NCI-H1436 (cell line): ENCODE measurements at places on chromosomes 16 and 17.

- no peak for DNase-seq
These were observed 16.5 kb downstream of the CD300LB start for GRCh38 chr17:74514632-74515334.

GRCh38 chr17:82241183-82241925, 12.5 kb downstream of the SLC16A3 start:
- no peak for DNase-seq

DNA sequence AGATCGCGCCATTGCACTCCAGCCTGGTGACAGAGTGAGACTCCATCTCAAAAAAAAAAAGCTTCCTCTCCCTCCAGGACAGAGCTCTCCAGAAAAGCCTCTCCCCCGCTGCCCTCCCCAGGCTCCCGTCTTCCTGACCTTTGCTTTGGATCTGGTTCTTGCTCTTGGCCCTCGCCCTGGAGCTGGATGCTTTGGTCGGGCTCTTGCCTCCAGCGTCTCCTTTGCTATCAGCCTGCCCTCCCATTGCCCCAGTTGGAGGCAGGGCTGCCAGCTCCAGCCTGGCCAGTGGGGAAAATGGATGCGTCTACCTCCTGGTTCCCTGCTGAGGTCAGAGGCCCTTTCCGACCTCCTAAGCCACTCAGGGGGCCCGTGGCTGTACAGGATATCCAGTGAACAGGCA, 35.9 kb downstream of the TRARG1 start:
- DNase-seq, result no peak

DNA sequence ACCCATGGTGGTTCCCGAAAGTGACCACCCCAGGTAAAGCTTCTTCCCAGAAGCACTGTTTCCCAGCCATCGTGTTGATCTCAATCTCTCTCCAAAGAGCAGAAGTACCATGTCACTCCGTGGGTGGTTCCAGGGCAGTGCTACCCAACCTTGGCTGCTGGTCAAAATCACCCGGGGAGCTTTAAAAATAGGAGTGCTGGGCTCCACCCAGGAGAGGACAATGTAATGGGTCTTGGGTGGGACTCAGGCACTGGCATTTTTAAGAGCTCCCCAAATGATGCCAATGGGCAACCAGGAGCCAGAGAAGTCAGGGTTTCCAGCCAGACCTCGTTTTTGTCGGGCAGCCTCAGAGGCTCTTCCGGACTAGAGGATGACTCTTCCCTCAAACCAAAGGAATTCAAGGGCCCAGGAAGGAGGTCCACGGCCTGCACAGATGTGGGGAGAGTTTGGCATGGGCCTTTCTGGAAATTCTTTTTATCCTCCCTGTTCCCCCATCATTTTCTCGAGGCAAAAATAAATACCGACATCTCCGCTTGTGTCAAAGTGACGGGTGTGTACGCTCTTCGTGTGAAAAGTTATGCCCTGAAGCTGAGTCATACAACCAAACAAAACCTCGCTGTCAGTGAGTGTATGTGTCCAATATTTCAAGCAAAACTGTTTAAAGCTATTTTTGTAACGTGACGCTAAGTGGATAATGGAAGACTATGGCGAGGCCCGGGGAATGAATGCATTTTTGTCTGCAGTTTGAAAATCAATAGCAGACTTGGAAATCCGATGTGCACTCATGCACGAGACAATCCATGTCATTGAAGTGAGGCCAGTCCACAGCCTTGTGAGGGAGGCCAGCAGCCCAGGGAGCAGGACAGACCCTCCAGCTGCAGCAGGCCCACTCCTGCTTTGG, 364.1 kb downstream of the FOXL1 start:
- no peak for DNase-seq

DNA sequence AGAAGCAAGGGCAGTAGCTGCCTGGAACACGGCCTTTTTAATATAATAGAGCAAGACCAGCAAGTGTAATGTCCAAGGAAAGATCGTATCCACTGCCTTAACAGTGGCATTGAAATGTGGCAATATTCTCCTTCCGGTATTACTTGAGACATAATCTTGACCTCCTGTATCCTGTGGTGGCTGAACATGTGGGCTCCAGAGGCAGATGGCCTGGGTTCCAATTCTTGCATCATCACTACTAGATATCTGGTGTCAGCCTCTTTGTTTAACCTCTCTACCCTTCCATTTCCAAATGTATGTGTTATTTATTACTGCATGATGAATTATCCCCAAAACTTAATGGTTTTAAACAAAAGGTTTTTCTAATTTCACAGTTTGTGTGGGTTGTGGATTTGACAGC, 3.5 kb upstream of the CDYL2 start:
- DNase-seq, result no peak

GRCh38 chr17:2364763-2365116, 27.4 kb downstream of the SGSM2 start:
- DNase-seq, result no peak

DNA sequence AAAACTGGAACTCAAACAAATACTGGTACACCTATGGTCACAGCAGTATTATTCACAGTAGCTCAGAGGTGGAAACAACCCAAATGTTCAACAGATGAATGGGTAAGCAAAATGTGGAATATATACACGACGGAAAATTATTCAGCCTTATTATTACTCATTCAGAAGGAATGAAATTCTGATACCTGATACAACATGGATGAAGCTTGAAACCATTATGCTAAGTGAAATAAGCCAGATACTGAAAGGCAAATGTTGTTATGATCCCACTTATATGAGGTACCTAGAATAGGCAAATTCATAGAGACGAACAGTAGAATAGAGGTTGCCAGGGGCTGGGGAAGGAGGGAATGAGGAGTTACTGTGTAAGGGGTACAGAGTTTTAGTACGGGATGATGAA, 27.1 kb upstream of the MYLK3 start:
- DNase-seq, result no peak

GRCh38 chr16:10318798-10319500, 66.9 kb upstream of the ATF7IP2 start:
- no peak for DNase-seq

DNA sequence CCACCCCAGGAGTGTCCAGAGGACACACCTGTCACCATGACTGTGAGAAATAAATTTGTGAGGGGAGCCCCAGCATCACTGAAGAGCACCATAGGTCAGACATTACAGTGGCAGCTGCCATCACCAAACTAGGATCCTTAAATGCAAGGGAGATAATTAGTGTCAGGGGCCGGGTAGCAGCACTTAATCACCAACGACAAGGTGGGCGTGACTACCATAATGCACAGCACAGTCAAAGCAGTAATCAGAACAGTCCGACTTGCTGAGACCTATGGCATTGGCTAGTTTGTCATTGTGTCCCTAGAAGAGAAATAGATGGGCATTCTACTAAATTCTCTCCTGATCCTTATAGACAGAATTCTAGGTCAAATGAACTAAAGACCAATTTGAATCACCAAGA, 856.7 kb upstream of the GOT2 start:
- DNase-seq, result no peak

DNA sequence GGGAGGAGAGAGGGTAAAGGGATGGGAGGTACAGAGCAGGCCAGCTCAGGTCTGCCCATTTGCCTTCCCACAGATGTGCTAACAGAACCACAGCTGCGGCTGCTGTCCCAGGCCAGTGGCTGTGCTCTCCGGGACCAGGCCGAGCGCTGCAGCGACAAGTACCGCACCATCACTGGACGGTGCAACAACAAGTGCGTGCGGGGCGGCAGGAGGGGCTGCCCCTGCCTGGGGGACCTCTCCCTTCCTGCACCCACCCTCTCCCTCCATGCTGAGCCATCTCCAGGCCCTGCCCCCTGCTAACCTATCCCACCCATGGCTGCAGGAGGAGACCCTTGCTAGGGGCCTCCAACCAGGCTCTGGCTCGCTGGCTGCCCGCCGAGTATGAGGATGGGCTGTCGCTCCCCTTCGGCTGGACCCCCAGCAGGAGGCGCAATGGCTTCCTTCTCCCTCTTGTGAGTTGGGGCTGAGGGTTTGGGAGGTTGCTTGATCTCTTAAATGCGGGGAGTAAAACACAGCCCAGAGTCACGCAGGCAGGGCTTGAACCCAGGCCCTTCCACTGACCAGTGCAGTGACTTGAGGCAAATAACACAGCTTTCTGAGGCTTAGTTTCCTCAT, 1.2 kb downstream of the EPX start:
- DNase-seq, result no peak

DNA sequence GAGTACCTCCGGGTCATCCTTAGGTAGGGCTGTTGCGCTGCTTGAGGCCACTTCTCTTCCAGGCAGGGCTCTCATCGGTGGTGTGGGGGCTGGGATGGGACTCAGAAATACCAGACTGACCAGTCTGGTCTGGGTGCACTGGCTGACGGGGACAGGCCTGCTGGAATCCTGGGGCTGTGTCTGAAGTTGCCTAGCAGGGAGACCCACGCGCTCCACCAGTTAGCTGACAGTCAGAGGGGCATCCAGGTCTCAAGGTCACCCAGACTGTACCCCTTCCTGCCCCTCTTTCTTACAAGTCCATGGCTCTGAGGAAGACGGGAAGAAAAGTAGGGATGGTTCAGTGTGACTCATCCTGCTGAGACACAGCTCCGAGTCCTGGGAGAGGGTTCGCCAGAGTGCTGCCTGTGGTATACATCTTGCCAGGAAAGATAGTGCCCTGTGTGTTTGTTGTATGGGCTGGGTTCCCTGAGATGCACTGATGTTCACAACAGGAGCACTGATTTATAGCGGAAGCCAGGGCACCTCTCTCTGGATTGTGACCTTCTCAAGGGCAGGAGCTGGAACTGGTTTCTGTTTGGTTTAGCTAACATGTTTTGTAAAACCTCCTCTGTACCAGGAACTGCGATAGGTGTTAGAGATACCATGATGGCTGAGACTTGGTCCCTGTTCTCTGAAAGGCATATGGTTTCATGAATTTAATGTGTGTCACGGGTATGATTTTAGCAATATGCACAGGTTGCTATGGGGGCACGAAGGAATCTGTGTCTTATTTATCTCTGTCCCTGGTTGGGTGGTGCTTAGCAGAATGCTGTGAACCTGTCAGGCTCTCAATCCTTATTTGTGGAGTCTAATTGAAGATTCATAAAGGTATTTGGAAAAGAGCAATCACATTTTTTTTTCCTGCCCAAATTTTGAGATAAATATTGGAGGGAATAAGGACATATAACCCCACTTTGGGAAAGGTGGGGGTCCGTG, 97.5 kb downstream of the OR1D5 start:
- DNase-seq, result no peak

DNA sequence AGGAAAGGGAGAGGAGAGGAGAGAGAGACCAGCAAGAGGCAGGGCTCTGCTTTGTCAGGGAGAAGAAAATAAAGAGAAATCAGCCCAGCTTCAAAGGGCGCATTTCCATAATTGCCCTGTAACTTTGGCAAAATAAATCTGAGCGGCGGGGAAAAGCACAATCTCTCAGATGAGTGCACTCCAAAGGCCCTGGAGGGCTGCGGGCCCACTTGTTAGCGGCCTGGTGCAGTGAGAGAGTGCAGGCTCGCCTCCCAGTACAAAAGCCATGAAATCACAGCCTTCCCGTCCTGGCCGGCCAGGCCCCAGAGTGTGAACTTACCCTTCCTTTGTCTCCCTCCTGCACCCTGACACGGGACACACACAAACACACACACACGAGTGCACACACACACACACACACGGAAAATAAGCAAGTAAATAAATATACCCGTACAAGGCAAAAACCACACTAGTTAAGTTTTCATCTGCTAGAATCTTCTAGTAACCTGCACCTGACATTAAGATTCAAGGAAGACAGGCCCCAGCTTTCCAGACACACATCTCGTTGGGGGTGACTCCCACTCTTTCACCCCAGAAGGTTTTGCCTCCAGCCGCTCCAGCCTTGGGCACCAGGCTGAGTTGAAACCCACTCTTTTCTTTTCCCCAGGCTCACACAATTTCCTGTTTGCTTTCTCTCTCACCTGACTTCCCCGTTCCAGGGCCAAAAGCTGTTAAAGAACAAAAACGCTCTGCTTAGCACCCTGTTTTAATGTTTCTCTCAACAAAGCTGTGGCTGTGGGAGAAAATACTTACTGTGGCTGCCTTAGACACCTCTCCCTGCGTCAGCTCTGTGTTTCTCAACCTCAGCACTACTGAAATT, 8.5 kb downstream of the IRX3 start:
- peak; percentile 38 for DNase-seq

DNA sequence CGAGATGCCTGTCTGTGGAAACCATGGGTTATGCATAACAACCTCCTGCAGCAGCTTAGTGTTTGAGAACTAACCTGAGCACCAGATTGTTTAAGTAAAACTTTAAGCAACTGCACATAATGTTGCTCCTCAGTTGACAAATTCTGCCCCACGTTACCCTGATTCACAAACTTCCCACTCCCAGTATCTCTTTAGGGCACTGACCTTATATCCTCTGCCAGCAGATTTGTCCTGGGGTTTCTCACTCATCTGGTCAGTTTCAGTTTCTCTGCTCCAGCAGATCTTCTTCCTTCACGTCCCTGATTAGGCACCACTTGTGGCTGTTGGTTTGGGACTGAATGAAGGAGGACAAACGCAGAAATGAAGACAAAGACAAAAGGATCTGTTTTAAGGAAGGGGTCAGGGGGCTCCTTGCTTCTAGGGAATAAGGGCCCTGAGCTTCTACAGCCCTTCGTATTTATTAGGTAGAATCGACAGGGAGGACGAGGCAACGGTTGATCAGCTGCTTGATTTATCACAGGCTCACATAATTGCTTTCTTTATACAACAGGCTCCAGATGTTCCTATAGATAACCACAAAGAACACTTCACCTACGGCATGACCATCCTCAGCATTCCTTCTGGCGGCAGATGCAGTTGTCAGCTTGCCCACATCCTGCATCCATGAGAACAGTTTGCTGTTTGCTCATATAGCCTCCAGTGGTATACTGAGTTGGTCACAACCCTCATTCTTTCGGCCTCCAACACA, 13.5 kb upstream of the ZNF689 start:
- no peak for DNase-seq

DNA sequence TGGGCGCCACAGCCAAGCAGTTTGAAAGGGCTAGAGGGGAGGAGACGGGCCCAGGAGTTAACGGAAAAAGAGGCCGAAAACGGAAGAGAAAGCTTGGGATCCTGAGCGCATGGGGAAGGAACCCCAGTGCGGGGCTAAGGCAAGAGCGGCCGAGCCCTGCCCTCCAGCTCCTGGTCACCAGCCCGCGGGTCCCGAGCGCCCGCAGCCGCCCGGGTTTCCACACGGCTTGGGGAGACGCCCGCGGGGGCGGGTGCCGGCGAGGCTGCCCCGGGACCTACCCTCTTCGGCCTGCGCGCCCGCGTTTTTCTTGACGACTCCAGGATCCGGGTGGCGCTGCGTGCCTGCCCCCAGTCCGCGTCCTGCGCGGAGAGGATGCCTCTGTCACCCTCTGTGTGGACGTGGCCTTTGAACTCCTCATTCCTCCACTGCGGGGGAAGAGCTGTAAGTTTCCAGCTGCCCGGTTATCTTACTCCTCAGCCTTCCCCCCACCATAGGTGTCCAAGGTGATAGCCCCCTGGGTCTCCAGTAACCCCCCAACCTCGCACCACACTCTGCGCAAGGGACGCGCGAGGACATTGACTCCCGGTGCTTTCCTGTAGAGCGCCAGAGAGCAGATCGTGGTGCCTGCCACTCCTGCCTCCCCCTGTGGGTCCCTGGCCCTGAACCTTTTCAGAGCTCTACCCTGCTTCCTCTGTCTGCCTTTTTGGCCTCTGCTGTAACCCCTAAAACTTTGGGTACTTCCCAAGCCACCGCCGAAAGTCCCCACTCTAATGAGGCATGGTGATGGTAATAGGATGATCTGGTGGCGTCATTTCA, 1.7 kb upstream of the CDH11 start:
- DNase-seq, result no peak

GRCh38 chr16:78437352-78437968, 338.0 kb downstream of the WWOX start:
- peak; percentile 10 for DNase-seq

- DNase-seq, result no peak
These were observed 36.7 kb upstream of the CPNE2 start for GRCh38 chr16:57055671-57056070.
